Fibroblast of skin of left biceps (primary cell): ENCODE measurements at places on chromosomes 7 and 10.

DNA sequence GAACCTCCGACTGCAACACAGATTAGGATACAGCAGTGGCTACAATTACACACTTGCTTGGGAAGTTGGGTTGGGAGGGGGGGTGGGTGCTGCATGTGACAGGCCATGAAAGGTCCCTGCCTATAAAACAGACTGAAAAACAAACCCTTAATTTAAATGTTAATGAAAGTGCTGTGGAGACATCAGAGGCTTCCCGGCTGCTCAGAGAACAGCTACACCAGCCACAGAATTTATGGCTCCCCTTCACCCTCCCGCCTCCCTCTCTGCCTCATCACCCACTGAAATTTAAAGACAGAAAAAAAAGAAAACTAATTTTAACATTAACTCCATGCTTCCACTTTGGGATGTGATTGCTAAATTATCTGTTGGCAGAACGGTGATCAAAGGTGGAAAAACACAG, 34.7 kb downstream of the FBXW4 start:
- no peak for DNase-seq

GRCh38 chr7:115037128-115037802, 115.4 kb downstream of the MDFIC start:
- DNase-seq = no peak

DNA sequence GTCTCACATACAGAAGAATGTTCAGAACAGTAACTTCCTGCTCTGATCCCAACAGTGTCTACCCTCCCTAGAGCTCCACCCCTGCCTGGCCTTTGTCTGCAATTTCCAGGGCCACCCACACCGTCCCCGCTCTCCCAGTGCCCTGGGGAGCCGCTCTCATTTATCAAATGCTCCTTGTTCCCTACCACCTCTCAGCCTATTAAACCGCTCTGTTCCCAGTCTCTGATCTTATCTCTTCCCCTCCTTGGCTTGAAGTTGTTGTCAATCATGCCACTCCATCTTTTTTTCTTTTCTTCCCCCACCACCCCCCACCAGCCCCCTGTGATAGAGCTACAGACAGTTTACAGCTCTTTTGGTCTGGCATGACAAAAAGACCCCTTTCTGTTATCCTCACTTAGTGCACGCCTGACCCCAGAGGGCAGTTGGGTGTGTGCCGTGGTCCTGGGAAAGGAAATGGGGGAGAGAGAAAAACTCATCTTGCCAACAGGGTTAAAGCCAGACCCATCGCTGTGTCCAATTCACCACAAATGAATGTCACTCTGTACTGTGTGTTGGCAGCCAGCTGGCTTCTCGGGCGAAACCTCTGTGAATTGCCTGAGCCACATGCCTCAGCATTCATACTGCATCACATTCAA, 28.8 kb upstream of the HECTD2 start:
- DNase-seq = no peak

- DNase-seq = no peak
Observed at GRCh38 chr10:5510281-5511072, 11.1 kb upstream of the CALML5 start.

- no peak for DNase-seq
Observed at GRCh38 chr10:24462291-24462813, 253.4 kb downstream of the KIAA1217 start.

GRCh38 chr7:22420973-22421635, 64.2 kb upstream of the RAPGEF5 start:
- no peak for DNase-seq

DNA sequence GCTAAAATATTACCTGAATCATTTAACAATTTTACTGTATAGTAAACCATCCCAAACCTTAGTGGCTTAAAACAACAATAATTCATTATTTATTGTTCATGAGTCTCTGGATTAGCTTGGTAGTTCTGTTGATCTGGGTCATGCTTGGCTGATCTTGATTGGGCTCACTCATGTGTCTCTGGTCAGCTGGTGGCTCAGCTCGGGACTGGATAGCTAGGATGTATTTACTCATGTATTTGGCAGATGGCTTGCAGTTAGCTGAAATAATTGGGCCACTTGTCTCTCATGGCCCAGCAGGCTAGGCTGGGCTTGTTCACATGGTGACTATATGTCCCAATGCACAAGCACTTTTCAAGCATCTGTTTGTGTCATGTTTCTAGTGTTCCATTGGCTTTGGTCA, 262.8 kb downstream of the BBS9 start:
- DNase-seq = no peak

- no peak for DNase-seq
Observed at GRCh38 chr7:55073976-55074528, 55.2 kb downstream of the EGFR start.

- no peak for DNase-seq
Observed at GRCh38 chr10:44806950-44807349, 104.2 kb upstream of the TMEM72 start.

DNA sequence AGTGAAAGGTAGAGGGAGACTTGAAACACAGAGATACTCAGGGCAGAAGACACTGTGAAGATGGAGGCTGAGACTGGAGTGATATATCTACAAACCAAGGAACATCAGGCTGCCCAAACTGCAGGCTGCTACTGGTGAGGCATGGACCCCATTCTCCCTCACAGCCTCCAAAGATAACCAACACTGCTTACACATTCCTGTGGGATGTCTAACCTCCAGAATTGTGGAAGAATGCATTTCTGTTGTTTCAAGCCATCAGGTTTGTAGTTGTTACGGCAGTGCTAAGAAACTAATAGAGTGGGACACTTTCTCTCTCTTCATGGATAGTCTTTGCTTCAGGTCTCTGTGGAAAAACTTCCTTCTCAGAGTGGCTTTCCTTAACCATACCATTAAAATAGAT, 182.6 kb upstream of the TMEM106B start:
- peak; percentile 33 for DNase-seq

DNA sequence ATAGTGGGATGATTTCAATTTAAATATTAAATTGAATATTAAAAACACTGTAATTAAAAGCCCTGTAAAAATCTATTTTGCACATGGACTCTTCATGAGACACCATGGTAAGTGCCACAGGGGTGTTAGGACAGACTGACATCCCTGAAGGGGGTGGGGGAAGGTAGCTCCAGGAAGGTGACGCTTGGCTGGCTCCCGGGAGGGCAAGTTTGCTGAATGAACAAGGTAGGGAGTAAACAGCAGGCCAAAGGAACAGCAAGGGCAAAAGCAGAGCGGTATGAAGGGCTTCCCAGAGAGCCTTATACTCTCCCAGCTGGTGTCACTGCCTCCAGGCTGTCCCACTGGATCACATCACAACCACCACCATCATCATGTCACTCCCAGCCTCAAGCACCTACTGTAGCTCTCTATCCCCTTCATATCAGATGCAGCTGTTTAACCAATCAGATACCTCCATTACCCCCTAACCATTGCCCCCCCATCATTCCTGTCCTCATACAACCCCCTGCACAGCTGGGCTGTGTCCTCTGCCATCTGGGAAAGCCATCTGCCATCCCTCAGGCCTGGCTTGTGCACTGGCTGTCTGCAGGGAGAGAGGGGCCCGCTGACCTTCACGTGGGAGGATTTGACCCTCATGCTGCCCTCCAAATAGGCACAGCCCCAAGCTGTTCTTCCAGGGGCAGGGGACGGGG, 19.5 kb downstream of the HSPA12A start:
- no peak for DNase-seq

DNA sequence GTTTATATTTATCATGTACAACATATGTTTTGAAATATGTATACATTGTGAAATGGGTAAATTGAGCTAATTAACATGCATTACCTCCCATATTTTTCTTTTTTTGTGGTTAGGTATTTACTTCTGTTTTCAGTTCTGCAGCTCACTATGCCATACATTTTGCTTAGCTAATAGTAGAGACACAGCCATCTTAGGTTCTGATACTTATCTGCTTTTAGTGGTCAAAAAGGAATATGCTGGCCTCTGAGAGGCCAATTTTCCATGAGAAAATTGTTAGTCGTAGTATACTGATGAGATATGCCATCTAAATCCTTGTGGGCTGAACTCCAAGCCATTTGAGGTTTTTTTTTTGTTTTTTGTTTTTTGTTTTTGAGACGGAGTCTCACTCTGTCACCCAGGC, 31.0 kb downstream of the SGPL1 start:
- no peak for DNase-seq

GRCh38 chr7:73885975-73886798, 25.2 kb downstream of the TMEM270 start:
- DNase-seq = peak; percentile 30

- DNase-seq = no peak
Observed at GRCh38 chr10:69359594-69359993, 57.1 kb downstream of the TACR2 start.

- no peak for DNase-seq
Observed at GRCh38 chr7:44043902-44044301, 600 bp upstream of the DBNL start.

DNA sequence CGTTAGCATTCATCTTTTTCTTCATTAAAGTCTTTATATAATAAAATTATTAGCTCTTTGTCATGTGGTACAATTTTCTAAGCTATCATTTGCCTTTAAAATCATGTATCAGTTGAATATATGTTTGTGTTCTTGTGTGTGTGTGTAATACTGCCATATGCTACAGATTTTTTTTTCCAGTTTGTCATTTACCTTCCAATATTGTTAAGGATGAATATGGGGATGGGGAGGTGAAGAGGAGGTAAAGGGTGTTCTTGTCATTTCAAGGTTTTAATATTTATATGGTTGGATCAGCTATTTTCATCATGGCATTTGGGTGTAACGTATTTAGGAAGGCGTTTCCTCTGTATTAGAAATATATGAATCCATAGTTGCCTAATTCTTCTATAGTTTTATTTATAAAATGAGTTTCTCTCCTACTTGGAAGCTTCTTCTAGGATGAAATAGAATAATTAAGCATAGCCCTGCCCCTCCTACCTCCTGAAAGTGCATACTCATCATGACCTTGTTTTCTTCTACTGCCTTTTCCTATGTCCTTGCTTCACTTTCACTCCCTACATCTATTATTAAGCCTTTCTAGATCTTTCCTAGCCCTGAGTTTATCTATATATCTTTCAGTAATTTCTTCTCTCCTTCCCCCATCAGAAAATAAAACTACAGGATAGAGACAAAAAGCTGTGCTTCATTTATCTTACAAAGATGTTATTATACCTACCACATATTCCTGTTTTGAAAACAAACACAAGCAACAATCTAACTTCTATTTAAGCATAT, 25.1 kb downstream of the RAB18 start:
- DNase-seq = no peak

- no peak for DNase-seq
Observed at GRCh38 chr7:78159545-78159944, 361.0 kb downstream of the PHTF2 start.

DNA sequence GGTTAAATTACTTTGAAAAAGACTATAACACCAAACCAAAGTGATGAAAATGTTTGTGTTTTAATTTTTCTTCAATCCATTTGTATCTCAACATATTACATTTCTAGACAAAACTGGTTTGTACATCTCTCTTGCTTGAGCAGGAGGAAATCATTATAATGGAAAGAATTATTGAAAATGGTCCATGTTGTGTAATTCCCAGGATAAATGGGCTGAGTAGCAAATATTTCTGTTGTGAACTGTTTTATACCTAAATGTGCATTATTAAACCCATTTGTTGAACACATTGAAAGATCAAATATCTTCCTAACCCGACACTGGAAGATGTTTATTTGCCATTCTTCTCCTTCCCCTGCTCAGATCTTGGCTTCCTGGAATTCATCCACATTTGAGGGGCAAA, 14.1 kb upstream of the CDK6 start:
- no peak for DNase-seq

- peak; percentile 50 for DNase-seq
Observed at GRCh38 chr7:24477398-24478136, 95.7 kb upstream of the PALS2 start.

DNA sequence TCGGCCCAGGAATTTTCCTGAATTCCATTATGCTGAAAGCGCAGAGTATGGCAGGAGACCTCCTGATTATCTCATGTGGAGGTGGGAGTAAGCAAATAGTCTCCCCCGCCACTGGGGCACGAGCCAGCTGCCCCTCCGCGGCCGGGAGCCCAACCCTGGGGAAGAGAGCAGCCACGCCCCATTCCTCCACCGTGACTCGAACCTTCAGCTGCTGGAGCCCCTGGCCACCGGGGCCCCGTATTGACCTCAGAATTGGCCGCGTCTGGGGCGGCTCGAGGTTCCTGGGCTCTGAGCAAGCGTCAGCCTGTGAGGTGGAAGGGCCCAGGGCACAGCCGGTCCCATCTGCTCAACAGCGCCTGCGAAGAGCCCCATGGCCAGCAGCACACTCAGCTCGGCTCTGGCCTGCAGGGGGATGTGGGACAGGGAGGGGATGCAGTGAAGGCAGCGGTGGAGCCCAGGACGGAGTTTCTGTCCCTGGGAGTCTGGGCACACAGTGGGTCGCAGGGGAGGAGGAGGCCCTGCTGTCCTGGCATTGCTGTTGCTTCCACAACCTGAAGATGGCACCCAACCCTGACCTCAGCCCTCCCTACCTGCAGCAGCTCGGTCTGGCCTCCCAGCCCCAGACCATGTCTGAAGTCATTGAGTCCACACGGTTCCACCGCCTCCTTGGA, 97.8 kb downstream of the CHST15 start:
- DNase-seq = peak; percentile 48

DNA sequence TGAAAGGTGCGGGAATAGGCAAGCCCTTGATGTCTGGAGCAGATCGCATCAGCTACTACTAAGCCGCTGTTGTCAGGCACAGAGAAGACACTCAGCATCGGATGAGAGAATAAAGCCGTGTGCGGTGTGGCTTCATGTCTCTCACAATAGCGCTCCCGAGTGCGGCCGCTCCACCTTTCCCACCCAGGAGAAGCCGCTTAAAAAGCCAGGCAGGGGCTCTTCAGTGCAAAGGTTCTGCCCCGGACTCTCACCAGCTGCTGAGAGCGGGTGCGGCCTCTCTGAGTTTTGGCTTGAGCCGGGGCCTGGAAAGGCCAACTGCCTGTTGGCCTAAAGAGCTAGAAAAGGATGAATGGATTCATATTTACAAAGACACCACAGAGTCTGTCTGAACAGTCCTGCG, 600.6 kb downstream of the DNAJB6 start:
- DNase-seq = no peak

DNA sequence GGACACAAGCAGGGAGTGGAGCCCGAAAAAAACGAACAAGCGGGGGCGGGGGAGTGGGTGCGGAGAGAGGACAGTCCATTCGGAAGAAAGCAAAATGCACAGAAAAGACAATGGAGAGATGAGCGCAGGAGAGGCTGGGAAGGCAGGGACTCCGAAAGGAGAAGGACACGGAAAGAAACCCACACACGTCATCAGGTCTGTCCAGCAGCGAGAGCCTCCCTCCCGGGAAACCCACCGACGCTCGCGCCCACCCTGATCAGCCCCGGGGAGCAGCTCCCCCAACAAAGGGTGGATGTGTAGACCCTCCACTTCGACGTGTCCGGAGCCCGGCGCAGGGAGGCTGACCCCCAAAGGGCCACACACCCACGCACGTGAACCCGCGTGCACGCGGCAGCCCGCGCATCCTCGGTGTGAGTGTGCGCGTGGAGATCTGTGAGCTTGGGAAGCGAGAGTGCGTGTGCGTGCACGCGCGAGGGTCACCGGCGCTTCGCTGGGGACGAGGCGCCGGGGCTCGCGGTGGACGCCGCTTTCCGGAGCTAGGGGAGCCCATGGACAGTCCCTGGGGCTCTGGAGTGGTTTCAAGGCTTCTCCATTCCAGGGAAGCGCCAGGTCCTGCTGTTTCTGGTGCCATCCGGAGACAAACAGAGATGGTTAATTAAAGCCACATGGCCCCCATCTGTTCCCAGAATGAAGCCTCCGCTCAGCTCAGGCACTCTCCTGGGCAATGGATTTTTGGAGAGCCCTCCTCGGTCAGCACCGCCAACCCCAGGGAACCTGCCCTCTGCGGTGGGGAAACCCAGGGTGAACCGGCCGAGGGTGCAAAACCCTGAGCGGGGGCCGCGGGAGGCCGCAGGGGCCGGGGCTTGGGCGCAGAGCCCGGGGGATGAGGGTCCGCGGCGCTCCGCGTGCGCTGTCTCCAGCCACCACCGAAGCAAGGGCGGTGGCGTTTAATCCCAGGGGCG, 916 bp downstream of the LAMB1 start:
- DNase-seq = no peak
